ENCODE measurements at places on chromosomes 11 and 22. TPM values are rescaled to one million over a fixed set of nuclear protein-coding genes. Genes with fewer than 3 reads are reported as not detected.

Gene UPK3A
- polyA plus RNA-seq = 0.11 TPM

Gene ADAMTS15
- polyA plus RNA-seq = 22.2 TPM

Gene ASPHD2
- polyA plus RNA-seq = 0.92 TPM

Gene TBX10
- not detected for polyA plus RNA-seq

Gene LIPT2
- 2.6 TPM for polyA plus RNA-seq

Gene OPCML
- 2.5 TPM for polyA plus RNA-seq

Gene TRIM48
- not detected for polyA plus RNA-seq

Gene CRYBA4
- polyA plus RNA-seq = not detected

Gene APOL6
- 2.5 TPM for polyA plus RNA-seq

Gene GUCY1A2
- polyA plus RNA-seq = 10.5 TPM

Gene TPH1
- 0.08 TPM for polyA plus RNA-seq

Gene OR10D3
- not detected for polyA plus RNA-seq

All from muscle of back (tissue), 13 donors.